ENCODE measurements at places on chromosomes 7 and 10. TPM values are rescaled to one million over a fixed set of nuclear protein-coding genes. Genes with fewer than 3 reads are reported as not detected.
A peak's percentile ranks its signal among the peaks of the same experiment; 100 is the strongest.

- no peak for DNase-seq
Measured at GRCh38 chr10:126425489-126426065, 37.3 kb upstream of the ADAM12 start.

DNA sequence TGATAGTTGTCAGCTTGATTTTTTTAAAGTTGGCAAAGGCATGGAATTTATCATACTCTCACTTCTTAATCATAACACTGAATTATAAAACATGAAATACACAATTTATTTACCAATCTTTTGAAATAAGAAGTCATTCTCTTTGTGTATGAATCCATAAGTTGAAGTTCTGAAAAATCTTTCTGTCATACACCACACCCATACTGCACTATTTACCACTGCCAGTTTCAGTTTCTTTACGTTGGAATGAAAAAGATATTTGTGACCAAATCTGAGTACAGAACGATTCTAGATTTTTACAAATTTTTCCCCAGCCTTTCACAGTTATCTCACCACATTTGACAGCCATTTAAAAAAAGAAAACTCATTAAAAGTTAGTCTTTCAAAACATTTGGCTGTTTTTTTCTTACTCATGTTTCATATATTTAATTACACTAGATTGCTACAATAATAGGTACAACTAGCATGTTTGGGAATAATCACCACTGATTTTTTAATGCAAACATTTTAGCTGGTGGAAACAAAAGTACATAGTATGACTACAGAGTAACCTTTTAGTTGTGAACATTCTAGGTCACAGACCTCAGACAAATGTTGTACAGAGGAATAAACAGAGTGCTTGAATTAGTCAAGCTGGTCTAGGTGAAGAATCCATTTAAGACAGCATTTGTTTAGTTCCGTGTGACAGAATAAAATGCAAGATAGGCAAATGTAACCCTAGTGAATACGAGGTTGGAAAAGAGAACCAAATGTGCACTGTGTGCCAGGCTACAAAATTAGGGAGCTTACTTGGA lies 185.0 kb upstream of the LRRN3 start:
- no peak for DNase-seq

- DNase-seq = no peak
Measured at GRCh38 chr7:27689150-27689549, 26.5 kb upstream of the HIBADH start.

DNA sequence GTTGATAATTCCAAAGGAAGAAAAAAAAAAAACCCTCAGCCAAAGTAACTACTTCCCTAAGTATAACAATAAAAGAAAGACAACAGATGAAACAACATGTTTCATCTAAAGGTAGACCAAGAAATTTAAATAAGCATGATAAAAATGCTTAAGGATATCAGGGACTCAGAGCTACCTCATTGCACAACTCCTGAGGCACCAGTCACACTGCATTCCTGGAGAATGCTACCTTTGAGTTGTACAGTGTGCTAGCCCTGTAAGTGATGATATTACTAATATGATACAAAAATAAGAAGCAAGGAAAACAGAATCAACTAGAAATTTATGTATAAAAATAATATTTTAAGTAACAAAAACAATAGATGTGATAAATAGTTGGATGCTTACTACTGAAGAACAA lies 29.5 kb upstream of the C7orf33 start:
- DNase-seq = no peak

DNA sequence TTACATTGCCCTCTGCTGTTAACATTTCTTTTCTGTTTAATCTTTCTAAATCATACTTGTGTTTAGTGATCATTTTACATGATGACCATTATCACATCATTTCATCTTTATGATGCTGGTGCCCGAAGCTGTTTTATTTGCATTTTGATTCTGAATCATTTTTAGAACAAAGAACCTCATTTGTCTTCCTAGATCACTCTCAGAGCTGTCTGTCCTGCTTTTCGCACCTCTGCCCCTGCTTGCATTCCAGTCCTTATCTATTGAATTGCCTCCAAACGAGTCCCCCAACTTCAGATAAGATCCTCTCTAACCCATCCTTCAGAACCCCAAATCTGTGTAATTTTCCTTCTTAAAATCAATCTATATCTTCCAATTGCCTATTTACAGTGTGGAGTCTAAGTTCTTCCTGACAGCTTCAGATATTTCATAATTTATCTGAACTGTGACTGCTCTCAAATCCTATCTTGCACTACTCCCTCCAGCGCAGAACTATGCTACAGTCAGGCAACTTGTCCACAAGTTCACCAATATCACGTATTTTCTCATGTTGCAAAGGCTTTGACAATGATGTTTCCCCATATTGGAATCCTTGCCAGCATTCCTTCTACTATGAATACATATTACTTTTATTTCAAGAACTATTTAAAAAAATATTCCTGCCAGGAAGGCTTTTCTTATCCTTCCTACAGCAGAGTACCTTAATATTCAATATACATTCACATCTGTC lies 346.5 kb upstream of the CACNA2D1 start:
- DNase-seq = peak; percentile 45

DNA sequence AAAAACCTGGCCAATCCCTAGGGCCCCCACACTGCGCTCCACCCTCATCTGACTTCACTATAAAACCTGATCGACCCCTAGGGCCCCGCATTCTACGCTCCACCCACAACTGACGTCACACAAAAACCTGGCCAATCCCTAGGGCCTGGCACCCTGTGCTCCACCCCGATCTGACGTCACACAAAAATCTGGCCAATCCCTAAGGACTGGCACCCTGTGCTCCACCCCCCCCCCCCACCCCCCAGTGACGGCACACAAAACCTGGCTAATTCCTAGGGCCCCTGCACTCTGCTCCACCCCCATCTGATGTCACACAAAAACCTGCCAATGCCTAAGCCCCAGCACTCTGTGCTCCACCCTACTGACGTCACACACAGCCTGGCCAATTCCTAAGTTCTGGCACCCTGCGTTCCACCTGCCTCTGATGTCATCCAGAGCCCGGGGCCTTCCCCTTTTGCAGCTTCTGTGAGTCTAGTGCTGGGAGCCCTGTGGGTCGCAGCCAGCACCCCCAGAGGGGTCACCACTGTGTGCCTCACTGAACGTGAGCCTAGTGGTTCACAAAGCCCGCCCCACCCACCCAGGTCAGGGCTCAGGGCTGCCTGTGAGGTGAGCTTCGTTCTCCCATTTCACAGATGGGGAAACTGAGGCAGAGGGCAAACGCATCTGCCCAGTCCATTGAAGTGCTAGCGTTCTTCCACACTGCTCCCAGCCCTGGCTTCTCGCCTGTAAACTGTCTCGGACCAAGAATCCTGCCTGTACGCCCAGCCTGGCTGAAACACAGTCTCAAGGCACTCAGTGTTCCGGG lies 40.6 kb downstream of the MICALL2 start:
- peak; percentile 54 for DNase-seq

- no peak for DNase-seq
Measured at GRCh38 chr7:139118805-139119485, 9.4 kb upstream of the ZC3HAV1 start.

GRCh38 chr7:531777-532176 lies 12.1 kb upstream of the PDGFA start:
- no peak for DNase-seq

GRCh38 chr7:96424411-96424810 lies 102.5 kb upstream of the SLC25A13 start:
- DNase-seq = no peak

GRCh38 chr10:117685431-117685830 lies 142.9 kb downstream of the EMX2 start:
- no peak for DNase-seq

DNA sequence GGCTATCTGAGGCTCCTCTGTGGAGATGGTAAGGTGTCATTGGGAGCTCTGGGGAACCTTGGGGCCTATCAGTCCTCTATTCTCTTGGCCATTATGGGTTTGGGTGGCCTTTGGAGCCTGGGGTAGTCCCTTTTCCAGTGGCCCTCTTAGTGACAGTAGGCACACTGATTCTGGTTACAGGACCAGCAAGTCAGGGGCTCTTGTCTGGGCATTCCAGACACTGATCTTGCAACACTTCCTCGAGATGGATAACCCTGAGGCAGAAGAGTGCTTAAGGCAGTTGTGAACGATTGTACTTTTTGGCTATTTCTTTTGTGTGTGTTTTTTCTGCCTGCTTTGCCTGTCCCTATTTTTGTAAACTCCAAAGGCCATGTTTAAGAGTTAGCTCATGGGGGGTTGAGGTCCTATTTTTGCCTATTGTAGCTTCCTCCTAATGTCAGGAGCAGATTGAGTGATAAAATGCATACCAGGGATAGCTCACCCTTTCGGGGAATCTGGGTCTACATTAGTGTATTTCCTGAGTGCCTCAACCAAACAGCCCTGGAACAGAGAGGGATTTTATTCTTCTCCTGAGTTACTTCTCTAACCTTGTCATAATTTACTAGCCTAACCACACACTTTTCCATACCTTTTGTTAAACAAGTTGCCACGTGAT lies 61.2 kb downstream of the PRKAR2B start:
- DNase-seq = no peak

- peak; percentile 6 for DNase-seq
Measured at GRCh38 chr7:131826960-131827359, 270.5 kb upstream of the PODXL start.

DNA sequence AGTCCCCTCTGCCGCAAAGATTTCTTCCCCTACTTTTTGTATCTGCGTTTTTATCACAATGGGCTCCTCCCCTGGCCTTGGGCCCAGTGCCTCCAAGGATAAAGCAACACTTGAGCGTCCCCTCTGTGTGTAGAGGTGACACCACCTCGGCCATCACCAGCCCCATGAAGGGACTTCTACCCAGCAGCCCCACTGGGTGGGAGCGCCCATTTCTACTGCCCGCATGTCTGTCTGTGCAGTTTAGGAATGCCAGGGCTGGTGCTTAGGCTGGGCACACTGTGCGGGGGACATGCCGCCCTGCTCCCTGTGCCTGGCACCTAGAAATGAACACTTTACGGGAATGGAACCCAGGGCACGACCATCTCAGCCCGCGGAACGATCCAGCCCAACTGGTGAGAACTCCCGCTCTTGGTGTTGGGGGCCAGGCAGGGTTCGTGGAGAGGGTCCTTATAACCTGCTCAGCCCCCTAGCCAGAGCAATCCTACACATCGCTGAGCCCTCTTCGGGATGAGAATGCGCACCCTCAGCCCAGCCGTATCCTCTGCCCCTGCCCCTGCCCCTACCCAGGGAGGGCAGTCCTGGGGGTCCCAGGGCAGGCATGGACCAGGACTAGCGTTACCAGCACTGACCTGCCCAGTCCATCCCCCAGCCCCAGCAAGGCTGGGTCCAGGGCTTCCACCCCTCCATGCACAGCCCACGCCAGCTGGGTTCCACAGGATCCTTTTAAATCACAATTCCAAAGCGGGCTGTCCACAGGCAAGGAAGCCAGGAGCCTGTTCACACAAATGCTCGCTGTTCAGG lies 12.8 kb downstream of the CRYGN start:
- DNase-seq = no peak

GRCh38 chr10:122237331-122237990 lies 33.6 kb upstream of the BTBD16 start:
- DNase-seq = no peak

GRCh38 chr7:80847895-80848294 lies 71.0 kb downstream of the SEMA3C start:
- peak; percentile 30 for DNase-seq

- no peak for DNase-seq
Measured at GRCh38 chr7:15567652-15568051, 5.8 kb upstream of the AGMO start.

DNA sequence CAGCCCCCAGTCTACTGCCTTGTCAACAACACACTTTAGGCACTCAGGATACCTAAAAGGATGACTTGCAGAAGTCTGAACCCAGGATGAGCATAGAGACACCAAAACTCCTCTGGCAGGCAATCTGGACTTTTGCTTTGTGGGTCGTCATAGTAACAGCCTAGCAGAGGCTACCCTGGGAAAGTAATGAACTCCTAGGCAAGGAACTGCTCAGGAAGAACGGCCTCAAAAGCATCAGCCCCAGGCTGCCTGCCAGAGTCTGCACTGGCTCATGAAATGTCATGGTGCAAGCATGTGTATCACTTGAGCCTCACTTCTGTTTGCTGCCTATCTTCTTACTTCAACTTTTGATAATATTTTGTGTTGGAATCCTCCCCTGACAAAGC lies 715.1 kb downstream of the GRID1 start:
- no peak for DNase-seq

Gene PPP2R2D
- 26.2 TPM for total RNA-seq

Gene AGR3
- not detected for total RNA-seq

Gene GPR26
- not detected for total RNA-seq

Gene ELAPOR2
- 1.8 TPM for total RNA-seq

Gene CLDN4
- not detected for total RNA-seq

Gene OR13A1
- total RNA-seq = not detected

All from GM23248 (cell line).